Stimulated activated CD8-positive, alpha-beta memory T cell treated with anti-CD3 and anti-CD28 coated beads, Interleukin-15, amount 100 ng/mL, for 24 hours (primary cell): ENCODE measurements at places on chromosomes 7 and 10.

GRCh38 chr10:123380491-123381085 lies 226.4 kb downstream of the BUB3 start:
- no peak for DNase-seq

DNA sequence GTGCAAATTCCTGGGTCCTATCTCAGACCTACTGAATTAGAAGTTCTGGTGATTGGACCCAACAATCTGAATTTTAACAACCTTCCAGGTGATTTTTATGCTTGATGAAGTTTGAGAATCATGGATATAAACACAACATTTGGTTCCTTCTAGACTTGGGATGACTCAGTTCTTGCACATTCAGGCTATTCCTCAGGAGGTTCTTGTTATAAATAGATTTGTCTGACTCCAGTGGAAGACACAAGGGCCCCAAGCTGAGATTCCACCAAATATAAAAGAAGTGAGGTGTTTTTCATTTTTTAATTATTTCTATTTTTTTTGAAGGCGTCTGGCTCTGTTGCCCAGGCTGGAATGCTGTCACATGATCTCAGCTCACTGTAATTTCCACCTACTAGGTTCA lies 9.4 kb upstream of the TAS2R16 start:
- DNase-seq, result no peak

DNA sequence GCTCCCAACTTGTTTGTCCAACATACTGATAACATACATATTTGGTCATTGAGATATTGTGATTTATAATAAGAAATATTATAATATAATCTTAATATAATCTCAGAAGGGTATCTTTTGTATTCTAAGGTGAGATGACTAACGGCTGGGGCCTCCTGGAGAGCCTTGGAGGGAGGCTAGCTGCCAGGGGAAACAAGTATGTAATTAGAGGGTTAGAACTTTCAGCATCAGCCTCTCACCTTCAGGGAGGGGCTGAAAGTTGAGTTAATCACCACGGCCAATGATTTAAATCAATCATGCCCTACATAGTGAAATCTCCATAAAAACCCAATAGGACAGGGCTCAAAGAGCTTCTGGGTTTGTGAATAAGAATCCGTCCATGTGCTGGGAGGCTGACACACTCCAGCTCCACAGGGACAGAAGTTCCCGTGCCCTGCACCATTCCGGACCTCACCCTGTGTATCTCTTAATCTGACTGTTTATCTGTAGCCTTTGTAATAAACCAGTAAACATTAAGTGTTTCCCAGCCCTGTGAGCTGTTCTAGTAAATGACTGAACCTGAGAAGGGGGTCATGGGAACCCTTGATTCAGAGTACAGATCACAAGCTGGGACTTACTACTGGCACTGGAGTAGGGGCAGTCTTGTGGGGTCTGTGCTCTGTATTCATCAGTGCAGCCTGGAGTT lies 86.3 kb upstream of the STEAP1B start:
- DNase-seq, result no peak

DNA sequence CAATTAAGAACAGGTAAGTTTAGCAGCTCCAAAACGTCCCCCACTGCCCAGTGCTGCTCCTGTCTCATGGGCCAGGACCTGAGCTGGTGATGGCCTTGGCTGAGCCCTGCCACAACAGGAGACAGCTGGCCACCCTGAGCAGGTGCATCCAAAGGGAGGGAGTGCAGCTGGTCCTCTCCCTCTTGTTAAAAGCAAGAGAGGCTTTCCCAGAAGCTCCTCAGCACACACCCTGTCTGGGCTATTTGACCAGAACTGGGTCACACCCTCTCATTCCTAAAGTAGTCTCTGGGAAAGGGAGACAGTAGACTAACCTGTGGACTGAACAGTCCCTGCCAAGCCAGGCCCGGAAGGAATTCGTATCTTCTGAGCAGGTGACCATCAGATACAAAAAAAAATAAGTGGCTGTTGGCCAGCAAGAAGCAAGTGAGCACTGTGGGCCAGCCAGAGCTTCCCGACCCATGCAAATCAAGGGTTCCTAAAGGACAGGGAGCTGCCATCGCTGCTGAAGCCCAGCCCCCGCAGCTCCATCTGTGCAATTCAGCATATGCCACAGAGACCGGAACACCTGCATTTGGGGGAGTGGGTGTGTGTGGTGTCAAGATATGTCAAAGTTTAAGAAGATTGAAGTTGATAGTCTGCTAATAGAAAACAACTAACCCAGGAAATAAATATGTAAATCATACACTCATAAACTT lies 2.1 kb upstream of the TMEM72 start:
- DNase-seq, result no peak

GRCh38 chr10:34033078-34033477 lies 698.6 kb upstream of the NRP1 start:
- DNase-seq, result no peak

DNA sequence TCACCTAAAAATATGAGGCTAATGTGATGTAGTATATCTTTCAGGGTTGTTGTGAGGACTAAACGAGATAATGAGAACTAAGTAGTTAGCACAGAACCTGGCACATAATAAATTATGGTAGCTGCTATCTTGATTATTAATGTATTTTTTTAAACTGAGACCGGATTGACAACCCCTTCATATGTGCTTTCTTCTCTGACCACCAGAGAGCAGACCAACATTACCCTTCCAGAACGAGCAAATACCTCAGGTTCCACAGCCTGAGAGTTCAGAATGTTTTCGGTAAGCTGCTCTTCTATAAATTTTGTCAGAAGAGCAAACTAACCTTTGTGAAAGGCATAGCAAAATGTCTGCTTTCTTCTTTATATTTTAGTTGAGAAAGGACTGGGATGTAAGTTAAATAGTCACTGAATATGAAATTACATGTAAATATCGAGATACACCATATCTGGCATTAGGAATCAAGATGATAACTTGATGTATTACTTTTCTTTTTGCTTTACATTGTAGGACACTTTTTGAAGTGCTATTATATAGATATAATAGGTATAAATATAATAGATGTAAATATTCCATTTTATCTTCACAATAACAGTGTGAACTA lies 13.6 kb upstream of the BPGM start:
- DNase-seq, result no peak

- no peak for DNase-seq
Measured at GRCh38 chr7:110105840-110106239, 985.1 kb upstream of the LRRN3 start.

- DNase-seq, result no peak
Measured at GRCh38 chr10:48880016-48880705, 59.5 kb downstream of the LRRC18 start.

DNA sequence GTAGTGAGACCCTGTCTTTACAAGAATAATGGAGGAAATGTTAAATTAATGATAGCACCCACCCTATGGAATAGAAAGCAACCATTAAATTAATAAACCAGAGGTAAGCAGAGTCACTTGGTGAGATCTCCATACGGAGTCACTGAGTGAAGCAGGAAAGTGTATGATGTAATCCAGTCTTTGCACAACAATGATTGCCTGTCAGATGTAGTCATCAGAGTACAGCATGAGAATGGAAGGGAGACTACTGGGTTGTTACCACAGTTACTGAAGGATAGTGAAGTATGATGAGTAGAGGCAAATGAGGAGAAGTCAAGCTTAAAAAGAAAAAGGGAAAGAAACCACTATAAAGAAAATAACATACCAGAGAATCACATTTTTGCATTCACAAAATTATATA lies 371.9 kb upstream of the SHH start:
- DNase-seq, result no peak

- no peak for DNase-seq
Measured at GRCh38 chr7:123750389-123751230, 1.8 kb upstream of the WASL start.

DNA sequence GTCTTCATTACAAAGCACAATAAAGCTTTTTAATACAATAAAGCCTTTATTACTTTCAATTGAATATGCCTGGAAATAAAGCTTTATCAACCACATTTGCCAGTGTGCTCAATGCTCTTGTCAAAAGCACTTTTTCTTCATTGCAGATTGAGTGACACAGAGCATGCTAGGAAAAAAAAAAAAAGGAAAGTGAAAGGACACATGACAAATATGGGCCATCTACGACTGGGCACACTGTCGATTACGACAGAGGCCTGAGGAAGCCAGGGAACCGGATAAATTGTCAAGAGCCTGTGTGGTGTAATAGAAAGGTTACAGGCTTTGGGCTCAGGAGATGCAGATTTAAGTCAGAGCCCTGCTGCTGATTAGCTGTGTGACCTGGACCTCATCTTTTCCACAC lies 84.8 kb upstream of the LRGUK start:
- DNase-seq, result no peak

DNA sequence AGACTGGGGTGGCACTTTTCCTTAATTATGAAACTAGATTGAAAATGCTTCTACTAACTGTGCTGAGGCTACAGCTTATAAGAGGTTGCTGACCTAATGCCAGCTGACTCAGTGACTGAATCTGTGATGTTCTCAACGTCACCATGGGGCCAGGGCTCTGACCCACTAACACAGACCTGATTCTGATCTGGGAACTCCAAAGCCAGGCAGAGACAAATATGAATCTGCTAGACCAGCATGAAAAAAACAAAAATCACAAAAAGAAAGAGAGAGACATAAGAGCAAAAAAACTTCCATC lies 16.1 kb downstream of the USP6NL start:
- DNase-seq, result no peak

DNA sequence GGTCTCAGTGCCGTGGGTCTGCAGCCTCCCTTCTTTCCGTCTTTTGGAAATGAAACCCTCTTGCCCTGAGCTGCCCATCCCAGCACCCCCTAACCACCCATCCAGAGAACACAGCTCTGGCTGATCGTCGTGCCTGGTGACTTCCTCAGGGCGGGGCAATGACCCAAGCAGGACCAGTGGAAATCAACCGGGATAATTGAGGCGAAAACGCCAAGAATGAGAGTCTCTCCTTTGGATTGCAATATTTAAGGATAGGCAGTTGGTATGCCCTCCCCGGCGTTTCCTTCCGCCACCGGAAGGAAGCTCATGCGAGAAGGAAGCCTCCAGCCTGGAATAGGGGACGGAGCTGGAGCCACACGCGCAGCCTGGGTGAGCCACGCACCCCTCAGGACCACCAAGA lies 73.7 kb upstream of the PFKP start:
- DNase-seq, result no peak

DNA sequence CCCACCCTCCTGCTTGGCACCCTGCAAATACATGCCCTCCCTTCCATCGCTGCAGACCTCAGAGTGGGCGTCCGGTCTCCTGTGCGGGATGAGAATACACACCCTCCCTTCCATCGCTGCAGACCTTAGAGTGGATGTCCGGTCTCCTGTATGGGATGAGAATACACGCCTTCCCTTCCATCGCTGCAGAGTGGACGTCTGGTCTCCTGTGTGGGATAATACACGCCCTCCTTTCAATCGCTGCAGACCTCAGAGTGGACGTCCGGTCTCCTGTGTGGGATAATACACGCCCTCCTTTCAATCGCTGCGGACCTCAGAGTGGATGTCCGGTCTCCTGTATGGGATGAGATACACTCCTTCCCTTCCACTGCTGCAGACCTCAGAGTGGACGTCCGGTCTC lies 128.1 kb downstream of the VIPR2 start:
- DNase-seq, result no peak

DNA sequence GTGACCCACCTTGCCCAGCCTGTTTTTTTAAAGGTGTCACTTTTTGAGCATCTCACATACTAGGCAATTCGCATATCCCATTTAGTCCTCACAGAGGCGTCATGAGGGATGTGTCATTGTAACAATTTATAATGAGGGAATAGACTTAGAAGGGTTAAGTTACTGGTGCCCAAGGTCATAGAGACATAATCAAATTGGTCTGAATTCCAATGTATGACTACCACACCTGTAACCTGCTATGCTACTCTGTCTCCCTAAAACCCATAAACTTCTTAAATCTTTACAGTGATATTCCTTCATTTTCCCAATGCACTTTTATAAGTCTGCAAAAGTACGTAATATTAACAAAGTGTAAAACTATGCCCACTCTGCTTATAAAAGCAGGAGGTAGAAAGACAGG lies 7.1 kb downstream of the ZMYND11 start:
- DNase-seq, result no peak

GRCh38 chr10:98312822-98313221 lies 44.8 kb upstream of the LOXL4 start:
- no peak for DNase-seq

DNA sequence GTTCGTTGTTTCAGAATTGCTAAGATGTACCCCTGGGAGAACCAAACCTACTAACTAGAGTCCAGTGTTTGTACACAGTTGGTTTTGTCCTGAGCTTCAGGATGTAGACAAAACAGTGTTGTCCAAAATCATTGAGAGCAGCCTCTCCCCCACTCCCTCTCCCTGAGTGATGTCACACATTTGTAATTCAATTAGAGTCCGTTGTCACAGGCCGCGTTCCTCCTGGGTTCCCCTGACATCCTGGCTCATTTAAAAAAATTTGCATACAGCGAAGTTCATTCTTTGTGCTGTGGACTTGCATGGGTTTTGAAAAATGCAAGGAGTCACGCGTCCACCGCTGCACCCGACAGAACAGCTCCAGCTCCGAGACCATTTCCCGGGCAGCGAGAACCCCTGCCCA lies 10.3 kb downstream of the GRIFIN start:
- DNase-seq, result no peak

DNA sequence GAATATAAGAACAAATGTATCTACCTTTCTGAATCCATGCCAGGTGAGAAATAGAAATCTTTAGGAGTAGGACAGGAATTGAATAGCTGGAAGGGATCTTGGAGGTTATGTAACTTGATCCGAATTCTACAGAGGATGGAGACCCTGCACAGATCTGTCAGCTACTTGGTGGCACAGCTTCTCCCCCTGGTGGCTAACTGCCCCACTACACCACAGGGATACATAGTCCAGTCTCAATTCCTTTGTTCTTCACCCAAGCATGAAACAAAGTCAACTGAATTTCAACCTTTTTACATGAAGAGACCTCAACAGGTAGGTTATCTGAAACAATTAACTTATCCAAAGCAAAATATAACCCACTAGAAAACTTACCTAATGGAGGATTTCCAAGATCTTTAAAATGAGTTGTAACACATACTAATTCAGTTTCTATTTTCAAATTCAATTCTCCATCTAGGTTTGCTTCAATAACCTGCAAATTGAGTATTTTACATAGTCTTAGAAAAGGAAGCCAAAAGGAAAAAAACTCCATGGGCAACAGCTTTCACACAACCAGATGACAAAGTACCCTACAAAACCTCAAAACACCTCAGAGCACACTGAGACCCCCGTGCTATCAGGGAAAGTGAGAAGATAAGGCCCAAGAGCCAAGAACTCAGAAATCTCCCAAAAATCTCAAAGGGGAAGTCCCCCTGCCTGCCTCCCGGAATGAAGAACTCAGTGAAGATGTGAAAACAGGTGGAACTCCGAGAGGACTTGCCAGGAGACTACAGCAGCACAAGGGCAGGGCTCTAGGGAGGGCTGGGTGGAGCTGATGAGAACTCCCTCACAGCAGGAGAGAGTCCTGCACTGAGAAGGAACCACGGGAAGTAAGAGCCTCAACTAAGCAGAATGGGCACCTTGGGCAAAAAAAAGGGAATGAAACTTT lies 10.3 kb downstream of the HUS1 start:
- peak; percentile 13 for DNase-seq

- DNase-seq, result no peak
Measured at GRCh38 chr7:2146676-2147472, 85.9 kb downstream of the MAD1L1 start.

- no peak for DNase-seq
Measured at GRCh38 chr10:52256832-52257691, 57.0 kb upstream of the DKK1 start.
